HepG2 (cell line): ENCODE measurements at places on chromosomes 12 and 14.

DNA sequence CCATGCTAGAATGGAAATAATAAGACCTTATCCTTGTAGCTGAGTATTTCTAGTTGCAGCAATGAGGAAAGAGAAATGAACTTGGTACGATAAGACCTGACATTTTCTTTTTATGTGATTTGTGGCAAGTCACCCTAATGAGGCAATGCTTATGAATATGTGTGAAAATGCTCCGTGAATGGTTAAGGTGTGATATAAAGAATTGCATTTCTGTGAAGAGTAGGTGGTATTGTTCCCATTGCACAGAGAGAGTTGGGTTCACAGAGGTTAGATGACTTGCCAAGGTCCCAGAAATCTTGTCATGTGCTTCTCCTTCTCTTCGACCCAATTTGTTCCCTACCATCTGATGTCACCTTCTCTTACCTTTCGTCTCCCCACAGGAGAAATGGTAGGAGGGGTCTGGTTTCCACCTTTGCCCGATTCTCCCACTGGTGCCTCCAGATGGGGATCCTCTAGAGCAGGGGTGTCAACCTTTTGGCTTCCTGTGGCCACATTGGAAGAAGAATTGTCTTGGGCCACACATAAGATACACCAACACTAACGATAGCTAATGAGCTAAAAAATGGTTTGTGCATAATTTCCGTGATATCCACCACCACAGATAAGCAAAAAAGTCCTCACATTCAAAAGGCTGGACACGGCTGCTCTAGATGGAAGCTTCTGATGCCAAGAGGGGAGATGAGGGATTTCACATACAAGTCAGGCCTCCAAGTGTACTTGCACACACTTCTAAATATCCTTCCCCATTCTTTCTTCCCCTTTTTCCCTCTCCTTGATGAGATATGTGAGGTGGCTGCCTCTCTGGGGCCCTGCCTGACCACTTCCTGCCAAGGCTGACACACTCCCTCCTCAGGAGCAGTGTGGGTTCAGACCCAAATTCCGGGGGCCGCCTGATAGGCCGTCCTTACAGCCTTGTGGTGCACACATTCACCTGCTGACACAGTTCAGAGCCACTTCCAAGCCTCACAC lies 96.1 kb downstream of the PLXNC1 start:
- no peak for DNase-seq

- DNase-seq, result peak; percentile 47
Observed at GRCh38 chr14:106790189-106791036, 1264.0 kb downstream of the TMEM121 start.

DNA sequence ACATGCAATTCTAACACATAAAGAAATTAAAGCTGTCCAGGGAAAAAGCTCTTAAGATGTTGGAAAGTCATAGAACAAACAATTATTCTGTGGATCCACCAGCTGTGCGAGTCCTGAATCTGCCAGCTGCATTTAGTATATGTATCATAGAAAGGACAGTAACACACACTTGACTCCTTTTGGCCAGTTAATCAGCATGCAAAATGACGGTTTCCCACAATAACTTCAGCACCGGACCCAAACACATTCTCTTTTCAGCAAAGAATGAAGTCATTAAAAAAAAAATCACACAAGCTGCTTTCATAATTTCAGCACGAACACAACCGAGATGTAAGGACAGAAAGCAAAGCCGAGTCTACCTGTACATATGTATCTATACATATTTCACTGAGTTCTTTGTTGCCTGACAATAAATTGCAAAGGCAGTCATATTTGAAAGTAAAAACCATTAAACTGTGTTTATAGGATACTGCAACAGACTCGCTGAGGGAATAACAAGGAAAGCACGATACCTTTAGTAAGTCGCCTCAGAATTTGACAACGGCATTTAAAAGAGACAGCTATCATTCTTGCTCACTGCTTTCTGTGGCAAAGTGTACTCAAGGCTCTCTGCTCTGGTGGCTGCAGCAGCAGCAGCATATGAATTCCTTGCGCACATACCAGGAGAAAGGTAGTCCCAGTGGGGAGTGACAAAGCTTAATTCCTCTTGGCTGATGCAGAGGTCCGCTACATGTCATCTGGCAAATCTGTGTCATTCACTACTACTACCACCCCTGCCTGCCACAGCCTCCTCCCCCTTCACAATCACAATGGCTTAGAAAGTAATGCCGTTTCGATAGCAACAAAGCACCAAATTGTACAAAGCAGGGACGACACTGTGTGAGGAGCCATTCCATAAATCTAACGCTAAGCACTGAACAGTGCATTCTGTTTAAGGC lies at the start of gene GRIP1:
Gene GRIP1 (minus strand): TSS at position 739 of the 938 bp plus-strand sequence. CDS start 172 bp downstream, at position 567.
- no peak for DNase-seq

- DNase-seq, result peak; percentile 30
Observed at GRCh38 chr14:71155743-71156142, 248.5 kb downstream of the PCNX1 start.

DNA sequence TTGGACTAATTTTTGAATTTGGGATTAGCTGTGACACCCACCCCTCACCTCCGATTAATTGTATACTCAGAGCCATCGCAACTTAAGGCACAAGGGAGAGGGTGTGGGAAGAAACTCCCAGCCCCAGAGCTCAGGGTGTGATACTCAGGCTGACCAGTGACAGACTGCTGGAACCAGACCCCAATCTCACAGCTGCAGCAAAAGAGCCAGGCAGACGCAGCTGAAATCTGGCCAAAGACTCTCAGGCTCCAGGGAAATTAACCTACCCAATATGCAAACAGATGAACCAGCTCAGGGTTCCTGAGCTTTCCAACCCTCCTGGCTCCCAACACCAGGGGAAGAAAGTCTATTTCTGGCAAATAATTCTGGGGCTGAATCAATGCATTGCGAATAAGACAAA lies 30.5 kb downstream of the ANAPC7 start:
- no peak for DNase-seq

DNA sequence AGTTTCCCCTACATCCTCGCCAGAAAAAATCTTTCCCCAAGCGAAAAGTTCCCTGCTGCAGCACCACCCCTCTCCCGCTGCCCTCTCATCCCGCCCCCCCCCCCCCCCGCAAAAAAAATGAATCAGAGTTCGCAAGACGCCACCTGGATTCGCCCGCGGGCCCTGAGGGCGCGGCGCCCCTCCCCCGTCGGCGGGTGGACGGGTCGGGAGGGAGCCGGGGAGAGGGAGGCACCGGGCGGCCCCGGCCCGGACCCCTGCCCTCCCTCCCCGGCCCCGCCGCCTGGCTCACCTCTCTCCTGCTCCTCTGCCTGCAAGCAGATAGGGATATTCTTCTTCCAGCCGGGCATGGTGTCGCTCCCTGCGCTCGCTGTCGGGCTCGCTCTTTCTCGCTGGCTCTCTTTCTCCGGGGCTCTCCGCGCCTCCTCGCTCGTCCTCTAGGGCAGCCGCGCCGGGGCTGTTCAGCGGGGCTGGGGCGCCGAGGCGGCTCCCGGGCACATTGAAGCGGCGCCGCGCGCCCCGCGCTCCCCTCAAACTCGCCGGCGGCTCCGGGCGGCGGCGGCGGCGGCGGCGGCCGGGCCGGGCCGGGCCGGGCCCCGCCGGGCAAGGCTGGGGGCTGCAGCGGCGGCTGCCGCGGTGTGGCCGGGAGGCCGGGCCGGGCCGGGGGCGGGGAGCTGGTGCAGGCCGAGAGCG lies 200.3 kb upstream of the CAND1 start:
- peak; percentile 3 for DNase-seq

DNA sequence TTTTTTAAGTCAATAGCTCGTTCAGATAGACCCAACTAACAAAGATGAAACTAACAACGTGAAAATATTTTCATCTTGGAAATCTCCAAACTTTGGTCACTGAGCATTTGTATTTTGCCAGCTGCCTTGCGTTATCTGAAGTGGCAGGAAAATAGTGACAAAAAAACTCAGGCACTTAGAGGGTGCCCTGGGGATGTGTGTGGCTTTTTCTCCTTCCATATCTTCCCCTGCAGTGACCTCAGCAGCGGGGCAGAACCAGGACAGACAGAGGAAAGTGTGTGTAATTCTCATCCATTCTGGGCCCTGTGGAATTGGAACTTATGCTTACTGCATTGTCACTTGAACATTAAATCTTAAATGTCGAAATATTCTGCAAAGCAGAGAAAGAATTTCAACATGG lies 152.0 kb downstream of the BCAT1 start:
- no peak for DNase-seq

DNA sequence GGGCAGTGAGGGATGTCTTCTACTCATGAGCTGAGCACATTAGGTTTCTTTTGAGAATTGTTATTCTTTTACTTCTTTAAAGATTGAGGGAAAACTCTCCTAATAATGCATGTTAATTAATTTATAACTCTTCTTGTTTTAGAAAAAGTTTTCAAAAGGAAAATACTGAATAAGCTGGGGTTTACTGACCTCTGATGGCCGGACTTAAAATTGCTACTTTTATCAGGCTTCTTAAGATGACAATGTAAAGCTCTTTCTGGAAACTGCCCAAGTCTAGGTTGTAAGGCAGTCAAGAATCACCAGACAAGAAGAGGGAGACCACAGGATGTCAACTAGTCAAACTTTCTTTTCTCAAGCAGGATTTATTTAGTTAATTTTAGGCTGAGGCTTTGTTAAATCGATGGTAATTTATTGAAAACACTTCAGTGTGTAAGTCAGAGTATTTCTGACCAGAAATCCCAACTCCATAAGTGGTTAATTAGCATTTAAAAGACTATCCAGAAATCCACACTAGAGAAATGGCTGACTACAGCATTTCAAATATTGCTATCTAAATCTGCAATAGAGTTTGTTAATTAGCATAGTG lies 82.1 kb downstream of the AVPR1A start:
- peak; percentile 33 for DNase-seq

DNA sequence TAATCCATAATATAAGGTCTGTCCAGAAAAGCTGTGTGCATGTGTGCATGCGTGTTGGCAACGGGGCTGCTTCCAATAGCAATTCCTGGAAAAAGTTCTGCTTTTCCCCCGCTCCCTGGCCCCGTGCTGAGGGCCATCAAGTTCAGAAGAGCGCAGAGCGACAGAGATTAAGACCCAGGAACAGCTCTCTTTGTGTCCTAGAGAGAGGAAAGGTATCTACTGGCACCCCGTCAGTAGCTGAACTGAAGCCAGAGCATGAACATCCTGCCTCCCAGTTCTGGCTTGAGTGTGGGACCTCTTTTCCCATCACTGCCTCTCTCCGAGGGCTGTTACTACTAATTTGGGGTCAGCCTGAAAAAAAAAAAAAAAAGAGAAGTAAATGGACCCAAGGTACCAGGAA lies 15.5 kb downstream of the HDAC7 start:
- no peak for DNase-seq

- no peak for DNase-seq
Observed at GRCh38 chr14:88005050-88005481, at the start of gene GPR65. TSS of gene GPR65 (plus strand) at chr14:88005135. CDS start at chr14:88010848, 5,713 bp downstream.

DNA sequence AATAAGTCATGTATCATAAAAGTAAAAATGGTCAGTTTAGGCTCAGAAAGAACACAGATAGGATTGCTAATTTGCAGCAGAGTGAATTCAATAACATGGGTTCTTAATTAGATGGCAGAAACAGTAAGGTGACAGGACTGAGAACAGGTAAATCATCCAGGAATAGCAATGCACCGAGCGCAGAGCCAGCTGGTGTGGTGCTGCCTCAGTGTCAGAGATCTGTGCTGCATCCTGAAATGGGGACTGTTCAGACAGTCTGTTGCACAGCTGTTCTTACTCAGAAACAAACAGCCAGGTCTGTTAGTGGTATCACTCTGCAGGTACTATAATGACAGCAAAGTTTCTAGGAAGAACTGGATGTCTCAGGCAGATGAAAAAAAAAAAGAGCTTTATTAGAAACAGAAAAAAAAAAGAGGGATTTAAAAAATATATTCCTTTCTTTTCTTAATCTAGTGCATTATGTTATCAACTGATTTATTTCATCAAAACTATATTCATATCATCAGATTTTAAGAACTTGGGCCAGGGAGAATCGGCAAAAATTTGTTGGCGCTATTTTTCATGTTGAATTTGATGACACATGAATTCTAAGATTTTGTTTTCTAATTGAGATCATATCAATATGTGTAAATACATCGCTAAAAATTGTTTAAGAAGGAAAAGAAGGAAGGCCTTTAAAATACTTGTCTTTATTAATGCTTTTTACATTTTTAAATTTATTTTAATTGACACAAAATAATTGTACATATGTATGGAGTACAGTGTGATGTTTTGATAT lies 501.8 kb downstream of the PRKD1 start:
- no peak for DNase-seq

DNA sequence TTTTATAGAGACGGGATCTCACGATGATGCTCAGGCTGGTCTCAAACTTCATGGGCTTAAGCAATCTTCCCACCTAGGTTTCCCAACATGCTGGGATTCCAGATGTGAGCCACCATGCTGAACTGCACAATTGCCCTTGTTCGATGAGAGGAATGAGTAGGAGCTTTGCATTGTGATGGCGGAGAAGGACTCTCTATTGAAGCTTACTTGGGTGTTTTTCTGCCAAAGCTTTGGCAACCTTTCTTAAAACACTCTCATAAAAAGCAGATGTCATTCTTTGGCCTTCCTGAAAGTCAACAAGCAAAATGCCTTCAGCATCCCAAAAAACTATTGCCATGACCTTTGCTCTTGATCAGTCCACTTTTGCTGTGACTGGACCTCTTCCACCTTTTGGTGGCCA lies 904.8 kb upstream of the TMEM132C start:
- DNase-seq, result no peak

- no peak for DNase-seq
Observed at GRCh38 chr12:79183003-79183402, 318.4 kb downstream of the SYT1 start.

DNA sequence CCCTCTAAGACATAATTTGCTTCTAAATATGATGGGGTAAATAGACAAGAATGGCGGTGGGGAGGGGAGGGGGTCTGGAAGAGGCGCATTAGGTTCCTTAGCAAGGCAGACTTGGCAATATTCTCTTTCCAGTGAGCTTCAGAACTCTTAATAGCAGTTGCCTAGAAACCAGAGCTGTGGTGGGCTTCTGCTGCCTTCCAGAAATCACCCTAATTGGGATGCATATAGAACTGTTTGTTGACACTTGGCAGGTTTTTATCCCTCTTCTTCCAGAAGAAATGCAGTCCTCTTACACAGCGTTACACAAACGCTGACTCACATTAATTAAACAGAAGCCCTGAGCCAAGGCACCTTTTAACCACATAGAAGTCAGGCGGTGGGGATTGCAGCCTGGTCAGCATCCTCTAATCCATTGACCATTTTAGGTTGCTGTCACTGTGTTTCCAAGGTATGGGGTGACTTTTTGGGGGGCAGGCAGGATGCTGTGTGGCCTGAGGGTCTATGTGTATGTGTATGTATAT lies 114.1 kb downstream of the CCDC60 start:
- DNase-seq, result no peak
